ENCODE measurements at places on chromosomes 3 and 15.

DNA sequence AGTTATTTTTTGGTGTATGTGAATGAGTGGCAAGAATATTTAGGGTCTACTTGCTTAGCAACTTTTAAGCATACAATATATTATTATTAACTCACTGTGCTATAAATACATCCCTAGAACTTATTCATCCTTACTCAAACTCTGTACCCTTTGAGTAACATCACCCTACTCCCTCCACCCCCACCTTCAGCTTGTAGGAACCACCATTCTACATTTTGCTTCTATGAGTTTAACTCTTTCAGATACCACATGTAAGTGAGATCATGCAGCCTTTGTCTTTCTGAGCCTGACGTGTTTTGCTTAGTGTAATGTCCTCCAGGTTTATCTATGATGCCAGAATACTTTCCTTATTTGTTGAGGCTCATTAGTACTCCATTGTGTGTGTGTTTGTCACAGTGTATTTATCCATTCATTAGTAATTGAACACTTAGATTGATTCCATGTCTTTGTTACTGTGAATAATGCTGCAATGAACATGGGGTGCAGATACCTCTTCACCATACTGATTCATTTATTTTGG, 526.9 kb downstream of the PYDC2 start:
- no peak for DNase-seq

DNA sequence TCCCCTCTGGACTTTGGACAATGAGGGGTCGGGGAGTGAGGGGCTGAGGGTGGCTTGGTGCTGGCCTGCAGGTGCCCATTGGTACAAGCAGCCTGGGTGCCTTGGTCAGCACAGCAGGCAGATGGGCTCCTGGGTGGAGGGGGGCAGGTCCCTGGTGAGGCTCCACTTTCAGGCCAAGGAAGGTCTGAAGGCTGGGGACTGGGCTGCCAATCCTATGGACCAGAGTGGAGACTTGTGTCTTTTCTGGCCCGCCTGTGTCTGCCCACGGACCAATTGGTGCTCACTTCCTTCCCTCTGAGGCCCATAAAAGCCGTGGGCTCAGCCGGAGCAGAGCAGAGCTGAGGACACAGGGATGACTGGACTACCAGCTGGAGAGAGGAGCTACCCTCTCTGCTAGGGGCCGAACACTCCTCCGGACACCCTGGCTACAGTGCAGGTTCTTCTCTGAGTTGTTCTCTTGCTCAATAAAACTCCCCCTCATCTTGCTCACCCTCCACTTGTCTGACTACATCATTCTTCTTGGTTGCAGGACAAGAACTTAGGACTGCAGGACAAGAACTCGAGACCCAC, 31.9 kb upstream of the IREB2 start:
- DNase-seq: no peak

GRCh38 chr3:113143353-113143752, 68.0 kb upstream of the BOC start:
- no peak for DNase-seq

DNA sequence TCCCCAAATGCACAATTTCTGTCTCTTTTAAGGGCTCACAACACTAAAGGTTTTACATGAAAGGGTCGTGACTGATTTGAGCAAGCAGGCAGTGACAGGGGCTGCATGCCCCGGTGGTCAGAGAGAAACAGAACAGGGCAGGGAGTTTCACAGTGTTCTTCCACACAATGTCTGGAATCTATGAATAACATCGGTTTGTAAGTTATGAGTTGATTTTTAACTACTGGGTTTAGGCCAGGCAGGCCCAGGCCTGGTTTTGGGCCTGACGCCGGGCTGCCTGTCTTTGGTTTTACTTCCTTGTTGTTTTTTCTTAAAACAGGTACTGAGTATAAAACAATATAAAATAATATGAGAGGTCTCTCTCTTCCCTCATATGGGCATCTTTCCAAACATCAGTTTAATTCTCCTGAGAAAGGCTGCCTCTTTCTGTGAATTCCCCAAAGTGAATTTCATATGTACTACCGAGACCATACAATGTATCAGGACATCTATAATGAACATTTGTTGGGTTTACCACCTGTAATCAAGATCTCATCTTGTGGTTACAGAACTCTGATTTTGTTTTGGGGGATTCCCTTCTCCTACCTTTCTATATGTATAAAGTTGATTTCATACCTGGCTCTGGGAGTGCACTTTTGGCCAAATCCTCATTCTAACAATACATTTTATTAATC, 74.4 kb downstream of the CD200 start:
- DNase-seq: no peak

DNA sequence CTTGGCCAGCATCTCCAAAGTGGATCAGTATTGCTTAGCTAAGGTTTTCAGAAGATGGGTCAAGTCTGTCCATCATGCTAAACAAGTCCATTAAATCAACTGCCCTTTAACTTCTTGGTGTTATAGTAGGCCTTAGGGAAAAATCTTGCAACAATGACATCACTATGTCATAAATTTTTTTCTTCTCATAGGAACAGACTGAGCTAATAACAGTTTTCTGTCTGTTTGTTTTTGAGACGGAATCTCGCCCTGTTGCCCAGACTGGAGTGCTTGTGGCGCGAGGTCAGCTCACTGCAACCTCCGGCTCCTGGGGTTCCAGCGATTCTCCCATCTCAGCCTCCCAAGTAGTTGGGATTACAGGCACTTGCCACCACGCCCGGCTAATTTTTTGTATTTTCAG, 94.2 kb downstream of the EFL1 start:
- no peak for DNase-seq

DNA sequence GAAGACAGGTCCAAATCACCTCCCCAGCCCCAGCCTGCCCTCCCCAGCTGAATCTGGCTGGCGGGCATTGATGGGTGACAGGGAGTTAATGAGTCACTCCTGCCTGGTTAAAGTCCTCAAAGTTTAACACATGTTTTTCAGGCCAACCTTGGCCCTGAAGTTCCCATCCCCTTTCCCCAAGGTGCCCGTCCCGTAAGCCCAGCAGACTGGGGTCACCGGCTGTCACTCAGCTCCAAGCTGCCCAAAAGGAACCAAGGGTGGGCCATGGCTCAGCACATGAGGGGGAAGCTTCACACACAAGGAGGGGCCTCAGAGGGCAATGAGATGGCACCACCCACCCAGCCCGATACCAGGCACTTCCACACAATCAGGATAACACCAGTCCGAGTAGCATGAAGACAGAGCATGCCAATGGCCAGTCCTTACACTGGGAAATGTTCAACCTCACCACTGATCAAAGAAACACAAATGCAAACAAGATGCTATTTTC, 10.2 kb upstream of the KLF15 start:
- no peak for DNase-seq

Measured in stimulated activated CD4-positive, alpha-beta T cell treated with anti-CD3 and anti-CD28 coated beads, Interleukin-2, amount 100 ng/mL, for 4 hours (primary cell).